ENCODE measurements at places on chromosomes 6 and 20.
A peak's percentile ranks its signal among the peaks of the same experiment; 100 is the strongest.

GRCh38 chr6:170250455-170250854 is 40.4 kb downstream of the DLL1 start:
- DNase-seq, result no peak
- H3K4me3 ChIP-seq, result no peak overlapping the region
- H3K27ac ChIP-seq, result no peak overlapping the region
- H3K4me1 ChIP-seq, result no peaks in the 10 kb centered on the region

GRCh38 chr20:51126337-51126736 is 103.4 kb upstream of the KCNG1 start:
- H3K36me3 ChIP-seq, result no peaks in the 10 kb centered on the region
- no peak overlapping the region for H3K27ac ChIP-seq
- H3K4me3 ChIP-seq, result no peak overlapping the region
- peaks cover 4% of the 10 kb centered on the region for H3K4me1 ChIP-seq
- no peak for DNase-seq
- peaks cover 4% of the 10 kb centered on the region for H3K27me3 ChIP-seq

GRCh38 chr6:28980852-28981430 is 24.2 kb downstream of the ZNF311 start:
- peak overlapping the region; percentile 90 for H3K27ac ChIP-seq
- peaks cover 5% of the 10 kb centered on the region for H3K36me3 ChIP-seq
- peaks cover 17% of the 10 kb centered on the region for H3K27me3 ChIP-seq
- peak overlapping the region; percentile 96 for H3K4me3 ChIP-seq

GRCh38 chr6:5305968-5306626 is 44.8 kb downstream of the FARS2 start:
- no peak for DNase-seq
- no peak overlapping the region for H3K27ac ChIP-seq

DNA sequence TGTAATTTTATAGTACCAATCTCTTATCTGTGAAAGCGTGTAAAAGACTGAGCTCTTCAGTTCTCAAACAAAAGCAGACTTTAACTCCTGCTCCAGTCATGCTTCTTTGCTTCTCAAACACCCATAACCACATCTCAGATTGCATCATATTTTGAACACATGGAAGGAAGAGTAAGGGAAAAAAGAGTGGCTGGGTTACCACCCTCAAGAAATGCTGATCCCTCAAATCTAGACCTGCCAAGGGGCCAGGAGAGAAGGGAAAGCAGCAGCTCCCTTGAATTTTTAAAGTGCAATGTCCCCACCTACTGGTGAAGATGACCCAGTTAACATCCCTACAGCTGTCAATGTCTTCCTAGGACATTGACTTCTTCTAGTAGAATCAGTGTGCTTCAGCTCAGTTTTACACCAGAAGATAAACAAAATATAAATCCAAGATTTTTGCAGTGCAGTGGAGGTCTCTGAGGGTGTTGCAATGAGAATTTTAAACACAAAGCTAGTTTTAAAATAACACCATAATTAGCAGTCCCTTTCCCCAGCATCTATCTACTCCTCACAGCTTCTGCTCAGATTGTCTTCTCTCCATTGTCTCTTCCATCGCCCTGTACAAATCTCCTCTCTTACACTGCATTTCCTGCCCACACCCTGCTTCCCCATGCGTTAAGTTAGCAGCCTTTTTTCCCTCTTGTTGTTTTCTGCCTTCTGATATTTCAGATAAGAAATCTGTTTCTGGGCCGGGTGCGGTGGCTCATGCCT is 22.6 kb upstream of the HLA-DQB2 start:
- peaks cover 4% of the 10 kb centered on the region for H3K4me1 ChIP-seq
- H3K27me3 ChIP-seq, result peaks cover 2% of the 10 kb centered on the region
- no peaks in the 10 kb centered on the region for H3K36me3 ChIP-seq
- peak overlapping the region; percentile 28 for H3K4me3 ChIP-seq
- no peak overlapping the region for H3K27ac ChIP-seq

DNA sequence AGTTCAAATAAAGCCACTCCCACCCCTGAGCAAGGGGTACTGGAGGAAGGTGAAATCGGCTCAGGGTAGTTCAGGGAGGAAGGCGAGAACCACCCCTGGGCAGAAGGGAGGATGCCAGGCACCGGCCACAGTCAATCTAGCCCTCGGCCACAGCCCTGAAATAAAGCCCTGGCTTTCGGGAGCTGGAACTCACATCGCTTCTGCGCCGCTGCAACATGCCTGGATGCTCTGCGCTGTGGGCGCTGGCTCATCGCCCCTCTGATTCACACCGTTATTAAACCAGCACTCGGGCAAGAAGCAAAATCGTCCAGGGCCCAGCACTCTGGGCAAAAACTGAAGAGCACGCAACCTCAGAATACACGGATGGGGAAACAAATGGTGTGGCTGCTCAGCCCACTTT is 136.9 kb upstream of the RREB1 start:
- H3K4me1 ChIP-seq, result no peaks in the 10 kb centered on the region
- no peaks in the 10 kb centered on the region for H3K36me3 ChIP-seq
- H3K27me3 ChIP-seq, result peaks cover 5% of the 10 kb centered on the region
- DNase-seq, result no peak
- H3K4me3 ChIP-seq, result no peak overlapping the region

DNA sequence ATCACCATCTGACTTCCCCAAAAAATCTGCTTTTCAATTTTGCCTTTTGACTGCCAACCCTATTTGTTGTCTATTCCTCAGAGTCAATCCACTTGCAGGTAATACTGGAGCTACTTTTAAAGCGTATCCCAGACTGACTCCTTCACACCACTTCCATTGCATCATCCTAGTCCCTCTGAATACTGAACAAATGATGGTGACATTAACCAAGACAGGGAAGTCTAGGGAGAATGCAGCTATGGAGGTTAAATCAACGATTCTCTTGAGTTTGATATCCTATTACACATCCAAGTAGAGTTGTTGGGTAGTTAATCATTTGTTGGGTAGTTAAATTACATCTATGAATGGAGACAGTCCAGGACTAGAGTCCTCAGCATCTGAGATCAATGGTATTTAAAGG is 2.0 kb downstream of the OGFRL1 start:
- H3K27ac ChIP-seq, result no peak overlapping the region
- H3K36me3 ChIP-seq, result no peaks in the 10 kb centered on the region
- no peak overlapping the region for H3K4me3 ChIP-seq
- H3K27me3 ChIP-seq, result peaks cover 7% of the 10 kb centered on the region
